ENCODE measurements at places on chromosomes 4 and X.

GRCh38 chrX:88170553-88170952, 576.5 kb upstream of the CPXCR1 start:
- DNase-seq, result no peak

DNA sequence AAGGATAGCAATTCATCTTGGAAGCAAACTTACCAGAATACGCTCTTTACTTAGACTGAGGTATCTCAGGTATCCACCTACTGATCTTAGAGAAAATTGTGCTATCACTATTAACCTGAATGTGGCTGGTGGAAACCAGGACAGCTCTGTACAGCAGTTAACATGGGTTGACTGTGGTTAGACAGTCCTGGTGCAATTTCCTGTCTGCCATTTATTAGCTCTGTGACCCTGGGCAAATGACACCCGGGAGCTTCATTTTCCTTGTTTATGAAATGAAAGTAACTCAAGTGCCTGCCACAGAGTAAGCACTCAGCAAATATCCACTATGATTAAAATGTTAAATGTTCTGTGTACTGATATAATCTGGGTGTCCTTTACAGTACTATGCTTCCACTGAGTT, 60.0 kb downstream of the SMC1A start:
- DNase-seq, result no peak

DNA sequence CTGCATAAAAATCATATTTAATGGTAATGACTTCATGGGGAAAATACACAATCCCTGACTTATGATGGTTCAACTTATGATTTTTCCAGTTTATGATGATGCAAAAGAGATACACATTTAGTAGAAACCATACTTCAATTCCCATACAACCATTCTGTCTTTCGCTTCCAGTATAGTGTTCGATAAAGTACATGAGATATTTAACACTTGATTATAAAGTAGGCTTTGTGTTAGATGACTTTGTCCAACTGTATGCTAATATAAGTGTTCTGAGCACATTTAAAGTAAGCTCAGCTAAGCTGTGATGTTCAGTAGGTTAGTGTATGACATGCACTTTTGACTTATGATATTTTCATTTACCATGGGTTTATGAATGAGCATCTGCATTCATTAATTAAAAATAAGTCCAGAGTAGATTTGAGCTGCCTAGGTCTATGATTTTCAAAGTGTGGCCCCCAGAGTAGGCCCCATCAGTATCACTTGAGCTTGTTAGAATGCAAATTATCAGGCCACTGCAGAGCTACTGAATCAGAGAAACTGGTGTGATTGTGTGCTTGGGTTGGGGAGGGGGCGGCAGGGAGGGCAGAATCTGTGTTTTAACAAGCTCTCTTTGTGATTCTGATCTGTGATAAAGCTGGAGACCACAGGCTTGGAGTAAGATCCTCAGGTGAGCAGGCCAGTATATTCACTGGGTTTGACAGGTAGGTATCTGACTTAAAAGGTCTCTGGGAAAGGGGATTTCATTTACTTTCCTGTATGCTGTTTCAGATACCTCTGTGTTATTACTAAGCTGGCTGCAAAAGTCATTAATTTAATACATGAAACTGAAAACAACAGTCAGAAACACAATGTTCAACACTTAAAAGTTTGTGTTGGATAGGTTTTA, 8.4 kb downstream of the ATP10D start:
- DNase-seq, result no peak

DNA sequence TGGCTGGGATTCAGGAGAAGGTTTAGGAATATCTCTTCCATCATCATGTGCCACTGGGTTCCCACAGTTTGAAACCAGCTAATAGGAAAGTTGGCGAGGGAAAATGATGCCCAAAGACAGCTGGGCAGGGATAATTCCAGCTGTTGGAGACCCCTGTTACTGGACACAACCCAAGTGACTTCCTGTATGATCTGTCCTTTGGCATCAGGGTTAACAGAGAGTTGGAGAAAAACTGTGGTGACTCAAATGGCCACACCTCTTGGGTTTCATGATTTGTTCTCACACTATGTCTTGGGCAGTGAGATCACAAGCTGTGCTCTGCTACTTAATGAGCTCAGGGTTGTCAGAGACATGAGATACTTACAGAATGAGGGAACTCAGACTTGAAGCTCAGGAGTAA, 3.8 kb downstream of the FGF16 start:
- no peak for DNase-seq

DNA sequence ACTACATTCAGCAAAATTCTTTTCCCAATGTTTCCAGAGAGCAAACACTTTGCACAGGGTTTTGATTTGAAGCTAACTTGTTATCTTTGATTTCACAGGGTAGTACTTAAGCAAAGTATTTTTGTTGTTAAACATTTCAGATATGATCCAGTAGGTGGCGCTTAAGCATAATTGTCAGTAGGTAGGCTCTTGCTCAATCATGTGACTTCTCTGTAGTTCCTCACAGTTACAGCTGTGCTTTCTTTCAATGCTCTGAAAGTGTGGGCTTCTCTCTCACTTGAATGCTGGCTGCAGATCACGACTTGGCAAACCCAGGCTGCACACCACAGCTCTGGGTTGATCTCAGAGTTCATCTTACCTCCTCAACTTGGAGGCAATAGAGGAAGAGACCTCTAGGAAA, 1016.5 kb downstream of the SH3BGRL start:
- no peak for DNase-seq

DNA sequence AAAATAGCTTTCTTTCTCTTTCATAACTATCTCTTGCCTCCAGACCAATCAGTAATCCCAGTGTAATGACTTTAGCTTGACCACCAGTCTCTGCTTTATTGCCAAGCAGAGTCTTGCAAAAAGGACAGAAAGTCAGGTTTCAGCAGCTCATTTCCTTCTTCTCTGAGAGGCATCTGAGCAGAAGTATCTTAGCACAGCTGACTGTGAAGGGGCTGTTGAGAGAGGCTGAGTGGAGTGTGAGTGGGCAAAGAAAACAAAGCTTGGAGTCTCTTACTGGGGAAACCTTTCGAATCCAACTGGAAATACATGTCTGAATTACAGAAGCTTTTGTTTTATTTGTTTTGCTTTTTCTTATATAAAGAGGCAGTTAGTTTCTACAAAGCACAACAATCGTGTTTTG, 170.3 kb upstream of the IGFBP7 start:
- DNase-seq, result no peak

- DNase-seq, result no peak
These were observed 112.8 kb upstream of the DKK2 start for GRCh38 chr4:107148904-107149303.

- DNase-seq, result peak; percentile 31
These were observed 339 bp downstream of the CUL4B start for GRCh38 chrX:120560405-120560841.

GRCh38 chr4:22969287-22969896, 276.7 kb downstream of the GBA3 start:
- no peak for DNase-seq

DNA sequence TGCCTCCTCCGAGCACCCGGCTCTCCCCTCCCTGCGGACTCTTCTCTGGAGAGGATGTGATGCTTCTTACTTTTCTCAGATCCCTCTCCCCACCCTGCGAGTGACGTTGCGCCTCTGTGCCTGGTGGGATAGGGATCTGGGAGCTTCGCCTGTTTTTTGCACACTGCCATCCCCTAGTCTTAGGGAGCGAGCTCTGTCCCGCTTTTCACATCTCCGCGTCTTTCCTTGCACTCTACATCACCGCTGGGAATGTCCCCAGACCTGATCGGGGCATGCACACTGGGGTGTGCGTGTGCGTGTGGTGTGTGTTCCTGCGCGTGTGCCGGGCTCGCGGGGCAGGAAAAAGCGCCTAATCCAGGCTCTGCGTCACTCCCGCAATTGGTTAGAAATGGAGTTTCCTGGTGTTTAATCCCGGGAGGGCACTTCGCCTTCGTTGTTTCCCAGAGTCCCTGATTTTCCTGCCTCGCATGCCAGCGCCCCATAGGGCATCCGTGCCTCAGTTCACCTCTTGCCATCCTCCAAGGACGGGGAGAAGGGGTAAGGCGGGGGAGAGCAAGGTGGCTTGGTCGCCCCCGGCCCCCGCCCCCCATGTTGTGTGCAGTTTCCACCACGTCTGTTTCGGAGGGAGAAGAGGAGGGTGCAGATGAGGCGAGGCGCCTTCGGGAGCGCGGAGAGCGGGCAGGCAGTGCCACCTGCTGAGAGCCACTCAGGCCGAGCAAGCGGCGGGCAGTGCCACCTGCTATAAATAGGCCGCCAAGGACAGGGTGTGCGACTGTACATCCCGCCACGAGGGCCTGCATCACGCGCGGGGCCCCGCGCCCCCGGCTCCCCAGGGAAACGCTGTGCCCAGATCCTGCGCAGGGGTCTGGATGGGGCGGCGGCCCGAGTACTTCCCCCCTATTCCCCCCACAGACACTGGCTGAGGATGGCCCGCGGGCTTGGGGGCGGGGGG, 759 bp upstream of the TBC1D1 start:
- DNase-seq, result peak; percentile 30

DNA sequence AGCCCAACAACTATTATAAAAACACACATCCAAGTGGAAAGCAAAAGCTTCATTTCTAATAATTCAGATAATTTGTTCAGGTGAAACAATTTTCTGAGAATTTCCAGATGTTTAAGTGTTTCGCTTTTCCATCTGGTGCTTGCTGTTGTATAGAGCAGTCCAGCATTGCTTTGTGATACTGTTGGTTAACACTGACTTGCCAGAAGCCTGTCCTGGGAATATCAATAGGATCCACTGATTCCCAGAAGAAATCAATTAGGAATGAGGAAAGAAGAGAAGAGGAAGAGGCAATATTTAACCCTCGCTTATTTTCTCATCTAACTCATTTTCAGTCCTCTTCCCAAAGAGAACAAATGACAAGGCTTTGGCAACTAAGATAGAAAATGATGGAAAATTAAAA, 94.9 kb upstream of the DDIT4L start:
- DNase-seq, result no peak

GRCh38 chr4:160352637-160353036, 1249.8 kb downstream of the RAPGEF2 start:
- no peak for DNase-seq

- no peak for DNase-seq
These were observed 129.1 kb downstream of the EGF start for GRCh38 chr4:110041735-110042134.

DNA sequence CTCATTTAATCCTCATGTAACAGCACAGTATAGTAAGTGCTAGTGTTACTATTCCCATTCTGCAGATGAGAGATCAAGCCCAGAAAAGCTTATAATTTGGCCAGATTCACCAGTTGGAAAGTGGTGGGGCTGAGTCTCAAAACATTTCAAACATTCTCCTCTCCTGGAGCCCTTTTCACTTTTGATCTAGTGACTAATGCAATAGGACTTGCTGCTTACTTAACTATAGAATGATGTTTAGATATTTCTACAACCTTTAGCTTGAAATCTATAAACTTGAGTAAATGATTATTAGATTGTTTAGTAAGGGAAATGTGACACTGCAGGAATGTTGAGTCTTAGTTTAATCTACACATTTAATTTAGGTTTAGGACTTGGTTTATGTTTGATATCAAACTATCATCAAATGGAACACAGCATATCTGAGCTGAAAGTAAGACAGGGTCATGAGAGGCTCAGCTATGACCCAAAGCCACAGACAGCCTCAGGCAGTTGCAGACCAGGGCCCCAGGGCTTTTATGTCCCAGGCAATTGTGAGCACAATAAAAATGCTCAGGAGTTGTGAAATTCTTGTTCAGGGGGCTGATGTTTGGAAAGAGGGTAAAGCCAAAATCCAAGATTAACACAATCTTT, 199.5 kb upstream of the HS3ST1 start:
- DNase-seq, result no peak

GRCh38 chr4:7632971-7633370, 198.2 kb upstream of the PSAPL1 start:
- no peak for DNase-seq

GRCh38 chr4:170657761-170658160, 568.0 kb upstream of the AADAT start:
- no peak for DNase-seq

DNA sequence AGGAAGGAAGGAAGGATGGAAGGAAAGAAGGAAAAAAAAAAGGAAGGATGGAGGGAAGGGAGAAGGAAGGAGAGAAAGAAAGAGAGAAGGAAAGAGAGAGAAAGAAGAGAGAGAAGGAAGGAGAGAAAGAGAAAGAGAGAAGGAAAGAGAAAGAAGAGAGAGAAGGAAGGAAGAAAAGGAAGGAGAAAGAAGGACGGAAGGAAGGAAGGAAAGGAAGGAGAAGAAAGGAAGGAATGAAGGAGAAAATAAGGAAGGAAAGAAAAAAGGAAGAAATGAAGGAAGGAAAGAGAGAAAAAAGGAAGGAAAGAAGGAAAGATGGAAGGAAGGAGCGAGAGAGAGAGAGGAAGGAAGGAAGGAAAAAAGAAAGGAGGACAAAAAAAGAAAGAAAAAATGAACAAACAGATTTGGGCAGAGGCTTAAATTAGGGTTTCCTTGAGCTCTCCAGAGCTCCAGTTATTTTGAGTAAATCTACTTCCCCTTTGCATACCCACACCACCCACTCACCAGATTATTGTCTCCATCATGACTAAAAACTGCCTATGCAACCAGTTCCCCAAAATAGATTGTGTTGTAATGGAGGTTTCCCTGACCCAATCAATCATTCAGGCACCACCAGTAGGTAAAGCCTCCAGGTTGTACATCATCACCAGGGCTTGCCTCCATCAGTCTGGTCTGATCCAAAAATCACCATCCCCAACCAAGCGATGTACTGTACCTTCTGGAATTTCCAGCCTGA, 1722.9 kb upstream of the PCDH10 start:
- DNase-seq, result no peak

GRCh38 chr4:128560754-128561495, 248.6 kb upstream of the JADE1 start:
- no peak for DNase-seq

- DNase-seq, result no peak
These were observed 362.0 kb upstream of the BOD1L1 start for GRCh38 chr4:13989501-13989900.

DNA sequence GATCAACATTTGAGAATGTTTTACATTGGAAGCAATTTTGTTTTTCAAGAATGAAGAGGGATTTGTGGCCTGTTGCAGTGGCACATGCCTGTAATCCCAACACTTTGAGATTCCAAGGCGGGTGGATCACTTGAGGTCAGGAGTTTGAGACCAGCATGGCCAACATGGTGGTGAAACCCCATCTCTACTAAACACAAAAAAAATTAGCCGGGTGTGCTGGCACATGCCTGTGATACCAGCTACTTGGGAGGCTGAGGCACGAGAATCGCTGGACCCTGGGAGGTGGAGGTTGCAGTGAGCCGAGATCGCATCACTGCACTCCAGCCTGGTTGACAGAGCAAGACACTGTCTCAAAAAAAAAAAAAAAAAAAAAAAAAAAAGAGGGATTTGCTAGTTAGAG, 127.8 kb downstream of the RPA4 start:
- DNase-seq, result no peak

DNA sequence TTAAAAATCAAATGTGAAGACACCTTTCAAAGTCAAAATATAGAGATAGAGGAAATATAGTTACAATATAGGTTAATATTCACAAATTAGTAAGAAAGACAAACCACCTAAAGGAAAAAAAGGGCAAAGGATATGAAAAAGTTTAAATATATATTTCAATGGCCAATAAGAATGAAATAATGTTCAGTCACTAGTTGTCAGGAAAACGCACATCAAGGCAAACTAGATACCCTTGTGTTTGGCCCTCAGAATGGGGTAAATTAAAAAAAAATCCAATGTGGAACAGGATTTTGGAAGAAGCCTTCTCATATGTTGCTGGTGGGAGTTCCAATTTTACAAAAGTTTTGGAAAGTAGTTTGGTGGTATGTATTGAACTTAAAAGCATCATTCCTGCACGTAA, 2.4 kb downstream of the ZNF41 start:
- DNase-seq, result no peak

Measured in stimulated activated CD4-positive, alpha-beta T cell treated with anti-CD3 and anti-CD28 coated beads, Interleukin-1b, Interleukin-23, amount 100 ng/mL, for 48 hours (primary cell).